ENCODE measurements at places on chromosomes 11 and 22. TPM values are rescaled to one million over a fixed set of nuclear protein-coding genes. Genes with fewer than 3 reads are reported as not detected.

The SLC25A45 gene
- 9.1 TPM for total RNA-seq

The PKP3 gene
- 60.9 TPM for total RNA-seq

The FAT3 gene
- 0.66 TPM for total RNA-seq

The TIMP3 gene
- 269 TPM for total RNA-seq

The PHLDA2 gene
- 2.3 TPM for total RNA-seq

The C11orf42 gene
- total RNA-seq, result not detected

- DNase-seq, result no peak
Measured at GRCh38 chr22:38138961-38139360, 28.5 kb upstream of the BAIAP2L2 start.

GRCh38 chr22:49550766-49551362, 276.8 kb downstream of the BRD1 start:
- DNase-seq, result peak; percentile 25

DNA sequence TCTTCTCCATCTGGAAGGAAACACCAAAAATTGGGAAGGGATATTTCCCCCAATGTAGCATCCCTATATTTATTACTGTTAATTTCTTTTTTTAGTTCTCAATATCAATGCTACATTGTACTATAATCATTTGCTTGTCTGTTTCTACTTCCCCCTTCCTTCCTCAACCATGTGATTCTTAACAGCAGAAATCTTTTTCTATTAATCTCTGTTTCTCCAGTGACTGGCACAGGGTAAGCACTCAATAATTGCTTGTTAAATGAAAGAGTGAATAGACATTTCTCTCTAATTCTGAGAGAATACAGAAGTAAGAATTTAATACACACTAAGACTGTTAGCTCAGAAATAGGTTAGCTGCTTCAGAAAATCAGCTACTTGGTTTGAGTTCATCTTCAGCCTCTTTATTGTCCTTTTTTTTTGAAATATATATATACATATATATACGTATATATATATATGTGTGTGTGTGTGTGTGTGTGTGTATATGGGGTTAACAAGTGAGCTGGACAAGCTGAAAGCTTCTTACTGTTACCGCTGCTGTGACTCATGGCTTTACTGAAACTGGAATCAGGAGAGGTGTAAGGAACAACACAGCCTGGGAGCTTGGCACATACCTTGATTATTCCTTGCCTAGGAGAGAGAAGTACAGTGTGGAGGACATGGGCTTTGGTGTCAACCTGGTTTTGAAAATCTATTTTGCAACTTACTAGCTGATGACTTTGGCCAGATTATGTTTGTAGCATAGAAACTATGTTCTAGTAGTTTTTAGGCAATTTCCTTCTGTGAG, 26.2 kb upstream of the PDE3B start:
- no peak for DNase-seq

DNA sequence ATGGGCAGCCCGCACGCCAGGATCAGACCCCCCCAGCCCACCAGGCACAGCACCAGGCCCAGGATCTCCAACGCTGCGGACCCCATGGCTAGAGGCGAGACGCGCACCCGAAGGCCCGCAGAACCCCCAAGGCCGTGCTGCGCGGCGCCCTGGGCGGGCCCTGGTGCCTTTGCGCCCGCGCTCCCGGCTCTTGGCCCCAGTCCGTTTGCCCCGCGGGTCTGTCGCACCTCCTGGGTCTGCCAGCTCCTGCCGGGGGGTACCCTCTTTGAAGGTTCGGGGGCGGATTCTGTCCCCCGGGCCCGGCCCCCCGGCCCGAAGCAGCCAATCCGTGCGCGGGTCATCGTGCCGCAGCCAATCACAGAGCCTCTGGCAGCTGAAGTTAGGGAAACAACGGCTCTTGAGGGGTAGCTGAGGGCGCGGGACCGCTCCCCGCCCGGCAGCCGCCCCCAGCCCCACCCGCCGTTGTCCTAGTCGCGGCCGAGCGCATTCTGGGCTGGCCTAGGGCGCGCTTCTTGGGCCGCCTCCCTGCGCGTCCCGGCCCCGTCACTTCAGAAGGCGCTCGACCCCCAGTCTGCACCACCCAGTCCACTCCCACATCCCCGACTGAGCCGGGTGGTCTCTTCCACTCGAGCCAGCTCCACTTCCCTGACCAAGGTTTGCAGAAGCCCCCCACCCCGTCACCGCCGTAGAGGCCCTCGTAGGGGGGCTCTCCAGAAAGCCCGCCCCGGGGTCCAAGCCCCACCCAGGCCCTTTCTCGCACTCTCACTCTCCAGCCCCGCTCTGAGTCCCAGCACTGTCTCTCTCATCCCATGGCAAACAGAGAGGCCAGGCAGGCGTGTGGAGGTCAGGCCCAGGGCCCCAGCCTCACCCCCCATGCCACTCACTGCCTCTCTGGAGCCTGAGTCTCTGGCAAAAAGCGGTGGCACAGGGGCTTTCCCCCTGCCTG, at the start of gene CLDN5:
TSS of gene CLDN5 (minus strand) at position 241 of the 946 bp plus-strand sequence. CDS start at position 86, 155 bp downstream.
- DNase-seq, result peak; percentile 59

DNA sequence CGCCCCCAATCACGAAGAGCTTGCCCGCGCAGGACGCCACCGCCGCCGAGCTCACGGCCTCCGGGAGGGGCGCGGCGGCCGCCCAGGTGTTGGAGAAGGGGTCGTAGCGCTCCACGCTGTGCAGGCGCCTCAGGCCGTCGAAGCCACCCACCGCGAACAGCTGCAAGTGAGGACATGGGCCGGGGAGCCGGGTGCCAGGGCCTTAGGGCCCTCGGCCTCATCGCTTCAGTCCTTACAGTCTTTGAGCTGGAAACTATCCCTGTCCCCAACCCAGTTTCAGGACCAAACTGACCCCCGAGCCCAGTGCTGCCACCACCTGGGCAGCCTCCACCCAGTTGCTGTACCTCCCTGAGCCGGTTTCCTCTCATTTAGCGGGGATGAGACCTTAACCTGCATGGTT, 7.6 kb downstream of the KLHL35 start:
- no peak for DNase-seq

DNA sequence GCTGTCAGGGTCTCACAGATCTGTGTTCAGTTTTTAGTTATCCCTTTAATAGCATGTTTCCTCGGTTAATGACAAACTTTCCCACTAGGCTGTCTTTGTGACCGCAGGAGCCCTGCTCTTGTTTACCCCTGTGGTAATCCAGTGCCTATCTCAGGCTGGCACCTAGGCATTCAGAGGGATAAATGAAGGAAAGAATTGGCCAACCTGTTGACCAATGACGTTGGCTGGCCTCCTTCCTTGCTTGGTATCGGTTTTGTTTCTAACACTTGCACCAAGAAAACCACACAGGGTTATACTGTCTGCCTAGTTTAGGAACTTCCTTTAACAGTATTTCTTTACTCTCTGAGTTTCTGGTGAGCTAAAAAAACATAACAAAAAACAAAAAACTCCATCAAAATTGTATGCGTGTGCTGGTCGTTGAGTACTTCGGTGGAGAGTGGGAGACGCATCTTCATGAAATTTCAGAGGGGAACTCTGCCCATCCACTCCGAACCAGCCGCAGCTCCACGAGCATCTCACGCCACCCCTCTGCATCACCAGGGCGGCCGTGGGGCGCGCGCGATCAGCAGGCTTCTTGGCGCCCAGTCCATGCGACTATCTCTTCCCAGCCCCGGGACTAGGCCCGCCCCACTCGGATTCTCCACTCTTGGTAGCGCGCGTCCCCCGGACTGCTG, 563 bp upstream of the ENDOD1 start:
- no peak for DNase-seq

DNA sequence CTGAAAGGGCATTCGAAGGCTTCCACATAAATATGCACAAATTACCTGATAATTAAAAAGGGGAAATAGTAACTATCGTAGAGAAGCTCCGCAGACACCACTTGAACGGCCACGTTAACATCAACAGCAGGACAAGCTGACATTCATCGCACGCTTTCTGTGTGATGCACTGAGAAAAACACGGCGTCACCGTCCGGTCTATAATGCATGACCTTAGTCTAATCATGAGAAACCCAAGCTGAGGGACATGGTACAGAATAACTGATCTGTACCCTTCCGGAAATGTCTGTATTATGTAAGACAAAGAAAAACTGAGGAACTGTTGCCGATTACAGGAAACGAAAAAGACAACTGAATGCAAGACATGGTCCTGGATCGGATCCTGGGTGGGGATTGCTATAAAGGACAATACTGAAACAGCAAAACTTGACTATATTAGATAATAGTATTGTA, 678 bp upstream of the RANGAP1 start:
- DNase-seq, result no peak

DNA sequence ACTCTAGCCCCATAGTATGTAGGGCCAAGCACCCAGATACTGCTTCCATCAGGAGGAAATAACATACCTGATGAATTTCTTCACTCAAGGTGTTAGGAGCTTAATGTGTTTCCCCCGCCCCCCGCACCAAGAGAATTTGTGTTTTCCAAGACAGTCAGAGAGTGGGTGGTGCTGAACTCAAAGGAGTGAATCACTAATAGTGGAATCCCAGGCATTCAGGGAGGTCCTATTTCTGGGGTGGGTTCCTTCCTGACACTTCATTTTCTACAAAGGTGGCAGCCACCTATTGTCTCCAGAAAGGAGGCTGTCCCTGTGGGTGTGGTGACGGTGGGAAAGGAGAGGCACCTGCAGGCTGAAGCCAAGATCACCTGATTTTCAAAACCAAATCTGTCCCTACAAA, 50.8 kb upstream of the ELF5 start:
- DNase-seq, result no peak

- DNase-seq, result no peak
Measured at GRCh38 chr11:134511255-134511654, 99.2 kb upstream of the B3GAT1 start.

DNA sequence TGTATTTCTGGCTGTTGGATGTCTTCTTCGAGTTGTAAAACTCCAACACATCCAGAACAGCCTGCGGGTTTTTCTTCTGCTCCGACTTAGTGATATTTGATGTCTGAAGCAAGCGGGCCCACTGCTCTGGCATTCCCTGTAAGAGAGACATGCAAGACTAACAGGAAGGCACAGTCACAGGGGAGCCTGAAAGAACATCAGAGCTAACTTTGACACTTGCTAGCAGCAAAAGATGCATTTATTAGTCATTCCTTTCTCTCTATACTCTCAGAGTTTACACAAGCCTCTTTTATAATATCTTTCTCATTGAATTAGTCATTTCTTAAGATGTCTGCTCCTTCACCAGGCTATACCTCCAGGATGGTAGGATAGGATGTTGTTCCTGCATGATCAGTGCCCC, 77.8 kb upstream of the GDPD4 start:
- DNase-seq, result no peak

DNA sequence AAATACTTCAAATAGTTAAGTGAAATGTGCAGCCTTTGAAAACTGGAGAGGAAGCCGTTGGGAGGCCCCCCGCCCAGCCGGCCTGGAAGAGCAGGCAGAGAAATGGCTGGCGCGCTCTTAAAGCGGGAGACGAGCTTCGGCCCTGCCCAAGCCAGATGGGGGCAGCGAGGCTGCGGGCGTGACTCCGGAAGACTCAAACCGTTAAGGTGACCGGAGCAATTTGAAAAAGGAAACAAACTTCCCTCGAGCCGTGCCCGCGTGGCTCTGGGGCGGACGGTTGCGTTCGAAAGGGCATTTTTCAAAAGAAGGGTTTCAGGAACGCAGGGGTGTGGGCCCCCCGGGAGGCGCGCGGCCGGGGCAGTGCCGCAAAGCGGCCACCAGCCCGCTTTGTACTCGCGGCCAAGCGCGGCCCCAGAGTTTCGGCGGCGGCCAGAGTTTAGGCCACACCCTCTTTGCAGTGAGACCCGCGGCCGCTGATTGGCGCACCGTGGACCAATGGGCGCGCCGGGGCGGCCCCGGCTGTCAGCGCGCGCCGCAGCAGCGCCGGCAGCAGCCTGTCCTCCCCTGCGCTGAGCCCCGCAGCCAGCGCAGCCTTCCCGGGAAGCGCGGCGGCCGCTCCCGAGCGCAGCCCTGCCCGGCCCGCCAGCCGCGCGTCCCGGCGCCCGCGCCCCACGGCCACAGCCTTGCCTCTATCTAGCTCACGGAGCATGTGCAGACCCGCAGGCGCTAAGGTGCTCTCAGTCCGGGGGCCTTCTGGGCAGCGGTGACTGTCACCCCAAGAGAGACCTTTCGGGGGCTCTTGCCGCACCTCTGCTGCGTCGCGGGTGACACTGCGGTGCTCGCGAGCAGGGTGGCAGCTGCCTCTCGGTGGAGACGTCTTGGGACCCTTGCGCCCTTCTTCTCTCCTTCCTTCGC, at the start of gene NAV2:
TSS of gene NAV2 (plus strand) at position 557 of the 915 bp plus-strand sequence. CDS start 859 bp downstream, outside the sequence.
- peak; percentile 88 for DNase-seq

GRCh38 chr22:37267135-37267587, 15.1 kb upstream of the CYTH4 start:
- DNase-seq, result no peak

- DNase-seq, result no peak
Measured at GRCh38 chr11:106186630-106187029, 109.2 kb downstream of the AASDHPPT start.

DNA sequence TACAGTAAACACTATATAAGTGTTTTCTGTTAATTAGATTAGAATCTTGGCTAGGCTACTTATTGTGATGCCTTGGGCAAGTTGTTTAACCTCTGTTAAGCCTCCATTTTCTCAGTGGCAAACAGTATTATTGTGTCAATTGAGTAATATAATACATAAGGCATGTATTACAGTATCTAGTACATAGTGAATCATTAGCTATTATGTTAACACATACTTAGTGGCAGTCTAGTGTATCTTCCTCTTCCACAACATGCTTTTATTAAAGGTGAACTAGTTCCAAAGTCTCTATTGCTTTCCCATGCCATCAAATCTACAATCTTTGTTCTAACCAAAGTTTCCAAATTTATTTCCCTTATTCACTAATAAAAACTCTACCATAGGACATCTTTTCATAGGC, 200.9 kb downstream of the SOX6 start:
- DNase-seq, result no peak

- DNase-seq, result no peak
Measured at GRCh38 chr22:44365191-44365590, 52.4 kb upstream of the SHISAL1 start.

DNA sequence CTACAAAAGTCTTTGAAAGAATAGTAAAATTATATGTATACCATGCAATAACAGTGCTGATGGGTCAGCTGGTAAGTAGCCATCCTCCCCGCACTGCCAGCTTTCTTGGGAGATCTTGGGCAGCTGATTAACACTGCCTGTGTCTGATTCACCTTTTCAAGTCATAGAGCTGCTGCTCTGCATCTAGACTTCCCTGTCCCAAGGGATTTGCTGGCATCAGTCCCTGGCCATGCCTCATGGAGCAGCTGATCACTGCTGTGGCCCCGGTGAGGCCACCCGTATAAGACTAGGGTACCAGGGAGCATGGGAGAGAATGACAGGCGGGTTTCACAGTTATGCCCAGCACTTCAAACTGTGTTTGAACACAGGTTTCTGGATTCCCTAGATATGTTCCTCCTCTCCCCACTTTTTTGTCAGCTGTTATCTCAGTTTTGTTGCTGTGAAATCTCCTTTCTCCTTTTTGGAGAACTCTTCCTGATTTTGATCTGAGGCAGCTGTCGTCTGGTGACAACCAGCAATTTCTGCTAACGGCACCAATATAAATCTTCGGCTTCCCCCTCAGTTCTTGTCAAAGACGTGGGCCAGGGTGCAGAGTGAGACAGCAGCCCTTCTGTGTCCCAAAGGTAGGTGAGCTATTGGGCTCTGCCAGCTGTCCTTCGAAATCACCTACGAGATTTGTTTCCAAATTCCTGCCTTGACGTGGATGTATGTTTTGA, 438.9 kb downstream of the NTM start:
- no peak for DNase-seq
